ENCODE measurements at places on chromosomes 1 and 21.

DNA sequence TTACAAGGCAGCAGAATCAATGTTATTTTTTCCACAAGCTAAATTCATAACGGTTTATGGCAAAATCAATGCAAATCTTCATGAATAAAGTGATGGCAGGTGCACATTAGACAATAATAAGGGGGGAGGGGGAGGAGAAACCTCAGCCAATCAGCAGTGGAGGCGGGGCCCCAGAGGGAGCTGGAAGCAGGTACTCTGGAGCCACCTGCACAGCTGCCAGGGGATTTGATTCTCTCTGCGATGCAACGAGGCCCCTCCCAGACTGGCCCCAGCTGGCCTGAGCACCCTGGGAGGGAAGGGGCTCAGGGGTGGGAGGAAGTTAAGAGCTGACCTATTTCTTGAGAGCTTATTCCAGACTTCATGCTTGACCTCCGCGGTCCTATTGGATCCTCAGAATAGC lies 127.8 kb upstream of the IGSF21 start:
- no peak for DNase-seq

GRCh38 chr1:161998811-161999210 lies 24.9 kb downstream of the OLFML2B start:
- DNase-seq = no peak

- DNase-seq = no peak
Measured at GRCh38 chr1:246213502-246213901, 293.6 kb downstream of the SMYD3 start.

DNA sequence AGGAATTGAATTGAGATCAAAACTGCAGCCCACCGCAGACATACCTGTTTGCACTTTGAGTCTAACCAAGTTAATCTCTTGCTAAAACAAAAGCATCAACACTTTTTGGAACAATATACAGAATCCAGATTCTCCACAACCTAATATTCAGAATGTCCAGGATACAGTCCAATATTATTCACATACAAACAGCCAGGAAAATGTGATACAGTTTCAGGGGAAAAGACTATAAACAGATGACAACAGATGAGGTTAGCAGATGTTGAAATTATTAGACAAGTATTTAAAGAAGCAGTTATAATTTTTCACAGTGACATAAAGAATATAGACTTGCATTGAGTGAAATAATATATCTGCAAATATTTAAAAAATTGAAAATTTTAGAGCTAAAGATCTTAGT lies 678.1 kb upstream of the CXADR start:
- DNase-seq = no peak

- DNase-seq = no peak
Measured at GRCh38 chr1:163661391-163661790, 339.6 kb downstream of the NUF2 start.

- DNase-seq = no peak
Measured at GRCh38 chr1:181985281-181985680, 76.2 kb downstream of the ZNF648 start.

GRCh38 chr1:243313635-243314536 lies 58.0 kb downstream of the SDCCAG8 start:
- DNase-seq = no peak

DNA sequence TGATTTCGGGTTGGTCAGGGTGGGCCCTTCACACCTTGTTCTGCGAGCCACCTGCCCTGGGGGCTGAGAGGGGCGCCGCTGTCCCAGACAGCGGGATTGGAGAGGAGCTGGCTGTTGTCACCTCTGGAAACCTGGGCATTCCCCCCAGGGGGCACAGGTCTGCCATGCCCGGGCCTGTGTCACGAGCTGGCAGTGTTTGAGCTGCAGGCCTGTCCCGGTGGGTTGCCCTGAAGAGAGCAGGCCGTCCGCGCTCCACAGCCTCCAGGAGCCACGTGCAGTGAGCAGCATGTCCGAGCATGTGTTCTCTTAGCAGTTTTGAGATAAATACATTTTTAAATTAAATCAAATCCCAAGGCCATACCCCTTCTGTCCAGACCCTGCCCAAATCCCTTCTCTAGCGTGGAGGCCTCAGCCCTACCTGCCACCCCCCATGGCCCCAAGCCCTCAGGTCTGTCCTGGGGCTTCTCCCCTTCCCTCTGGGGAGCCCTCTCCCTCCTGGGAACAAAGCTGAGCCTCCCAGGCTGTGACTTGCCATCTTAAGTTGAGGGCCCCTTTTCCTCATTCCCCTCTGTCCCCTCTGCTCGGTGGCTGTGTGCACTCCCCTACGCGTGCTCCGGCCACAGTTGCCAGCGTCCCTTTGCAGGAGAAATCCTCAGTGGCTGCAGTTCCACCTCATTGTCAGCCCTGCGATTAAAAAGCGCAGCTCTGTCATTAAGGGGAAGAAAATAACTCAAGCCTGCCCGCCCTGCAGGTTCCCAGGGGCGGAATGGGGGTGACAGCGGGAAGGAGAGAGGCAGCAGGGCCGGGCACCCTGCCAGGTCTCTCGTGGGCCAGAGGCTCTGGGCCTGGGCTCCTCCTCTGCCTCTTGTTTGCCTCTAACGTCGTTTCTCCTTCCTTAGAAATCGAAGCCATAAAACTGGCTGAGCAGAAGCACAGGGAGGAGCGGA lies 26.6 kb downstream of the SLX9 start:
- peak; percentile 24 for DNase-seq

- DNase-seq = no peak
Measured at GRCh38 chr1:162292422-162292849, 84.2 kb downstream of the SPATA46 start.

DNA sequence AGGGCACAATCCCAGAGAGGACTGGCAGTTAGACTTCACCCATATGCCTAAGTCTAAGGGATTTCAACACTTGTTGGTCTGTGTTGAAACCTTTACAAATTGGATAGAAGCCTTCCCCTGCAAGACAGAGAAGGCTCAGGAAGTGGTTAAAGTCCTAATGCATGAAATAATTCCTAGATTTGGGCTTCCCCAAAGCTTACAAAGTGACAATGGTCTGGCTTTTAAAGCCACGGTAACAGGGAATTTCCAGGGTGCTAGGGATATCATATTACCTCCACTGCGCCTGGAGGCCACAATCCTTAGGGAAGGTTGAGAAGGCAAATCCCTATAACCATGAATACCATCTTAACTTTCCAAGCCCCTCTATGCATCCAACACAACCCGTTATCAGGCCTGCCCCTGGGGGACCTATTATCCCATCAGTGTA lies 3.3 kb upstream of the FMO4 start:
- no peak for DNase-seq

DNA sequence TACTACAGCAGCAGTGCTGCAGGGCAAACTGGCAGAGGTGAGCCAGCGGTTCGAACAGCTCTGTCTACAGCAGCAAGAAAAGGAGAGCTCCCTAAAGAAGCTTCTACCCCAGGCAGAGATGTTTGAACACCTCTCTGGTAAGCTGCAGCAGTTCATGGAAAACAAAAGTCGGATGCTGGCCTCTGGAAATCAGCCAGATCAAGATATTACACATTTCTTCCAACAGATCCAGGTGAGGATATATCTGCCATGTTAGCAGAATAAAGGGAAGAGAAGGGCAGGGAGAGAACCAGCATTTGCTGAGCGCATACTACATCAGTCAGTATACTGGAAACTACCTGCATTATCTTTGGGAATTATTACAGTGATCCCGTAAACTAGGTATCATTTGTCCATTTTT lies 130.0 kb upstream of the BMP8A start:
- no peak for DNase-seq

- DNase-seq = peak; percentile 9
Measured at GRCh38 chr1:97412166-97412565, 508.7 kb downstream of the DPYD start.

DNA sequence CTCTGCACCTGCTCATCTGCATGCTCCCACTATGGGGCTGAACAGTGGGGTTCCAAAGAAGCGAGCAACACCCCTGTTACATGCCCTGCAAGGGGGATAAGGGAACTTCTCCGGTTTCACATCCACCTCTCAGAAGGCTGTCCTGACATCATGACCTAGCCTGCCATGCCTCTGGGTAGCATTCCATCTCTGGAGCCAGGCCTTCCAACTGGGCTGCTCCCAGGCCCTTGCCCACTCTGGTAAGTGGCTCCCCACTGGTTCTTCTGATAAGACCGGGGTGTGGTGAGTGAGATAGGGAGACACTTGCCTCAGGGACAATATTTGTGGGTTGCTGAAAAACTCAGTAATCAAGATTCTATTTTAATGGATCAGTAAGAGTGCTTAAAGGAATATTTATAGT lies 57.8 kb downstream of the KCNJ15 start:
- no peak for DNase-seq

DNA sequence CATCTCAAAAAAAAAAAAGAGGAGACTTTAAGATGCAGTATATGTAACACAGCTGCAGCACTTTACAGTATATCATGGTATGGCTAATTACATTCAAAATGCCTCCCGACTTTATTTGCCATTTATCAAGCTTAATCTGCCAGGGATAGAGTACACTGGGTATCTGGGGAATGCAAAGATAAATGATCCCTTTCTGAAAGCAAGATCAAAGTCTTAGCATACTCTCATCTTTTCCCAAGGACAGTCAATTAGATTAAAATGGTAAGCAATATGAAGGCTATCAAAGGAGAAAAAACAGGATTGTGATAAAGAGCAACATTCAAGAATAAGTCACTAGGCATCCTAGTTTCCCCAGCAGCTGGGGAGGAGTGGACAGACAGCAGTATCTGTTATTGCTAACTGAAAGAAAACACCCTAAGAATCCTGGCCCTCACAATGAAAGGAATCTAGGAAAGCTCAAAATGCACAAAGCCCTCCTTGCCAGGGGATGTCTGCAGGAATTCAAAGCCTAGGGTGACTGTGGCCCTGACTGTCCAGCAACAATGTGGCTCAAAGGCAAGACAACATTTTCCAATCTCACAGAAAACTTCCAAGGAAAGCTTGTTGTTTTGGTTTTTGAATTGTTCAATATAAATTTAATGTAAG lies 56.7 kb upstream of the RAP1GAP start:
- no peak for DNase-seq

GRCh38 chr1:26780344-26780957 lies 7.3 kb upstream of the PIGV start:
- DNase-seq = no peak

DNA sequence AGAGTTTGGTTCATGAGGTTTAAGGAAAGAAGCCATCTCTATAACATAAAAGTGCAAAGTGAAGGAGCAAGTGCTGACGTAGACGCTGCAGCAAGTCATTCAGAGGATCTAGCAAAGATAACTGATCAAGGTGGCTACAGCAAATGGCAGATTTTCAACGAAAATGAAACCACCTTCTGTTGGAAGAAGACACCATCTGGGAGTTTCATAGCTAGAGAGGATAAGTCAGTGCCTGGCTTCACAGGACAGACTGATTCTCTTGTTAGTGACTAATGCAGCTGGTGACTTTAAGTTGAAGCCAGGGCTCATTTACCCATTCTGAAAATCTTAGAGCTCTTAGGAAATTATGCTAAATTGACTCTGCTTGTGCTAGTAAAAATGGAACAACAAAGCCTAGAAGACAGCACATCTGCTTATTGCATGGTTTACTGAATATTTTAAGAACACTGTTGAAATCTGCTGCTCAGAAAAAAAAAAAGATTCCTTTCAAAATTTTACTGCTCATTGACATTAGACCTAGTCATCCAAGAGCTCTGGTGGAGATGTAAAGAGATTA lies 10.5 kb downstream of the MAEL start:
- no peak for DNase-seq

DNA sequence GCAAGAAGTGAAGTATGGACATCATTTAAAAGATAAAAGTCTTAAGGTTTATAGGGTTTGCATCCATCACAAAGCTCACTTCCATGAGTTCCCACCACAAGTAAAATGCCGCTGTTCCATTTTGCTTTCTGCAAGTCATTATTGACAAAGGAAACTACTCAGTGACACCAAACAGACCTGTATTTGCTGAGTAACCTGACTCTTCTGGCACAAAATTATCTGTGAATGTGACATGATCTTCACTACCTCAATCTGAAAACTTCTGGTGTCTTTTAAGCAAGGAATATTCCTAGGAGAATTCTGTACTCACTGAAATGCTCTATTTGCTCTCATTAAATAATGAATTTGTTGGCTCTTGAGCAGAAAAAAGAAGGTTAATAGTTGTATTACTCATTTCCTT lies 1077.4 kb upstream of the ADGRL4 start:
- DNase-seq = no peak

DNA sequence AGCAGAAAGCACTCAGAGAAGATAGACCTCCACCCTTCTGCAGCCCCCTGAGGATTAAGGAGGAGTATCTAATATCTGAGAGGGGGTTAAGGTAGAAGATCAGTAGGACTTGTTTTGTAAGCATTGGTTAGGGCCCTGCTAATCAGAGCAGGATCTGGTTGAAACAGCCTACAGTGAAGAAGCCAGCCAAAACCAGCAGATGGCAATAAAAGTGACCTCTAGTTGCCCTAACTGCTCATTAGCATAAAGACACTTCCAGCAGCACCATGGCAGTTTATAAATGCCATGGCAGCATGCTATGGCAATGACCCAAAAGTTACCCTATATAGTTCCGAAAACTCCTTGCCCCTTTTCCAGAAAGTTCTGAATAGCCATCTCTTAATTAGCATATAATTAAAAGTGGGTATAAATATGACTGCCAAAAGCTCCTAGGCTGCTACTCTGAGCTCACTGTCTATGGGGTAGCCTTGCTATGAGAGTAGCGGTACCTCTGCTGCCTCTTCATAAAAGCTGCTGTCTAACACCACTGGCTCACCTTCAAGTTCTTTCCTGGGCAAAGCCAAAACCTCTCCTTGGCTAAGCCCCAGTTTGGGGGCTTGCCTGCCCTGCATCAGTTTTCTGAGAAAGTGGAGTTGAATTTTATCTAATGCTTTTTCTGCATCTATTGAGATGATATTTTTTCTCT lies 254.2 kb downstream of the PAPPA2 start:
- peak; percentile 11 for DNase-seq

GRCh38 chr1:14980621-14981218 lies 172.8 kb upstream of the TMEM51 start:
- no peak for DNase-seq

- DNase-seq = no peak
Measured at GRCh38 chr1:61318319-61319125, 236.2 kb downstream of the NFIA start.

- DNase-seq = no peak
Measured at GRCh38 chr1:180994262-180994661, 28.4 kb downstream of the STX6 start.

DNA sequence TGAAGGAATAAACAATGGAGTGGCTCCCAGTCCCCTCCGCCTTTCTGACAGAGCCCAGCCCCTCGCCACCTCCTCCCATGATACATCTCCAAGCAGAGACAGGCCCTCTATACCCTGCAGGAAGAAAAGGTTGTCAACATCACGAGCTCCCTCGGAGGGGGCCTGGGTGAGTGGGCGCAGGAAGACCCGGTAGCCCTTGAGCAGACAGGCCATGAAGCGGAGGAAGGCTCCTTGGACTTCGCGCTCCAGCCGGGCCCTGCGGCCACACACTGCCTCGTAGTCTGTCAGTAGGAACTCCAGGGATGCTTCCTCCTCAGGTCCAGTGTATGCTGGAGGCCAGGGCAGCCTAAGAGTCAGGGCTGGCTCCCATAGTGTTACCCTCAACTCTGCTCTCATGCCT lies 7.0 kb downstream of the DENND4B start:
- DNase-seq = no peak

GRCh38 chr1:228404107-228404720 lies 2.4 kb downstream of the TRIM11 start:
- no peak for DNase-seq

Measured in midbrain (tissue), 1 donor.